ENCODE measurements at places on chromosomes 3 and 15. TPM values are rescaled to one million over a fixed set of nuclear protein-coding genes. Genes with fewer than 3 reads are reported as not detected.

Gene TMEM212
- total RNA-seq: not detected

Gene ST3GAL6
- total RNA-seq: 4.9 TPM

Gene GFM1
- 41.0 TPM for total RNA-seq

Gene KLHL6
- 0.26 TPM for total RNA-seq

Gene IL16
- 0.40 TPM for total RNA-seq

Measured in aortic smooth muscle cell (primary cell).